ENCODE measurements at places on chromosomes 11 and 22.

GRCh38 chr11:3217818-3218482 lies 663 bp downstream of the MRGPRG start:
- no peak for DNase-seq

DNA sequence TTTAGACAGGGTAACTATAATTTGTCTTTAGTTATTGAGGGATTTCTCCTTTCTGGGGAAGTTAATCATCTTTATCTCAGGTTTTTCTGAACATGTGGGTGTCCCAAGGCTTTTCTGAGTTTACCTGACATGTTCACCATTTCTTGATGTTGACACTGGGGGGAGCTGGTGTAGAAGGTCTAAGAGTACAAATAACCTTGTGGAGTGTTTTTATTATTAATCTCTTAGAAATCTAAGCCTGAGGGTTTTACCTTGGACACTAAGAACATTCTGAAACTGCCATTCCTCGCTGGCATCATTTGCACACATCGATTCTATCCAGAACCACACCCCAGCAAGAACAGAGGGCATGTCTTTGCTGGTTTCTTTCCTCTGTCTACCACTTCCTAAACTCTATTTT lies 15.6 kb upstream of the C11orf91 start:
- no peak for DNase-seq

DNA sequence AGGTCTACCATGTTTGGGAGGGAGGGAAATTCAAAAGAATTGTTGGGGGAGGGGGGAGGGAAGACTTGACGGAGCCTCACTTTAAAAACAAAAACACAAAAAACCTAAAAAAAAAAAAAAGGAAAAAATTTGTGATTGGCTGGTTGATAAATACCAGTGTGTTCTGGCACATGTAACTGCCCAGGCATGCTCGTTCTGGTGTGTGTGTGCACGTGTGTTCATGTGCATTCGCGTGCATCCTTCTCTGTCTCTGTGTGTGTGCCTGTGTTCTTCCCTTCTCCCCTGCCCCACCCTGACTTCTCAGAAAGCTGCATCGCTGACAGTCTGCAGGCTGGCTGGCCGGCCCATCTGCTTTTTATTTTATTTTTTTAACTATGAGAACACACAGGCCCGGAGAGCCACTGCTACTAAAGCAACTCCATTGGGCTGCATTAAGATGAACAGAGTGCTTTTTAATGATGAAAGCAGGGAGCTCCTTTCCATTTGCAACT lies 22.6 kb upstream of the ADSL start:
- no peak for DNase-seq

- DNase-seq: no peak
Observed at GRCh38 chr11:79822766-79823165, 381.9 kb upstream of the TENM4 start.

DNA sequence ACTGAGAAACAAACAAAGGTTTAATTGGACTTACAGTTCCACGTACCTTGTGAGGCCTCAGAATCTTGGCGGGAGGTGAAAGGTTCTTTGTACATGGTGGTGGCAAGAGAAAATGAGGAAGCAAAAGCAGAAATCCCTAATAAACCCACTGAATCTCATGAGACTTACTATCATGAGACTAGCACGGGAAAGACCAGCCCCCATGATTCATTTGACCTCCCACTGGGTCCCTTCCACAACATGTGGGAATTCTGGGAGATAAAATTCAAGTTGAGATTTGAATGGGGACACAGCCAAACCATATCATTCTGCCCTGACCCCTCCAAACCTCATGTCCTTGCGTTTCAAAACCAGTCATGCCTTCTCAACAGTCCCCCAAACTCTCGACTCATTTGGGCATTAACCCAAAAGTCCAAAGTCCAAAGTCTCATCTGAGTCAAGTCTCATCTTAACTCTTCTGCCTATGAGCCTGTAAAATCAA lies 617.4 kb downstream of the CNTN5 start:
- no peak for DNase-seq

GRCh38 chr11:2942872-2943710 lies 13.9 kb upstream of the PHLDA2 start:
- no peak for DNase-seq

GRCh38 chr11:57310630-57311086 lies 14.1 kb downstream of the TNKS1BP1 start:
- DNase-seq: no peak

- DNase-seq: no peak
Observed at GRCh38 chr11:45869551-45869950, 15.9 kb upstream of the MAPK8IP1 start.

DNA sequence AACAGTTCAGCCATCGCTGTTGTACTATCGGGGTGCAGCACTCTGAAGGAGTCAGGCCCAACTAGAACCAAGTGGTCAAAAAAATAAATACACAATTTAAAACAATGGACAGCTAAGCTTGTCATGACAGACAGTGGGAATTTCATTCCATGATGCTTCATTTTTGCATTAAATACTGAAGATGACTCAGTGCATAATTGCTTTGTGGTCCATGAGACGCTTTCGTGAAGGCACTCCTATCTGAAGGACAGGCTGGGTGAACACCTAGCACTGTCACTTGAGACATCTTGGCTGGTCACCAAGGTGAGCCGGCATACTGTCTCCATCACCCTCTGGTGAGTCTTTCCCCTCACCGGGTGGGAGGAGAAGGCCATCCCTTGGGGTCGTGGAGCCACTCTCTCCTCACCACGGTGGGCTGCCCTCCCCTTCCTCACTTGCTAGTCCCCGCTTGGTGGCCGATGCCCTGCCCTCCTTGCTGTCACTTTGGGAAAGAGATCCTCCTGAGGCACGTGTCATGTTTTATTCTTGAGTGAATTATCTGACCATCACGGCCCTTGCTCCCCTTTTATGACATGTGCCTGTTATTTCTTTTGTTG lies 4.9 kb upstream of the TESMIN start:
- no peak for DNase-seq

GRCh38 chr22:27726686-27727449 lies 74.7 kb downstream of the MN1 start:
- DNase-seq: peak; percentile 42

- DNase-seq: peak; percentile 61
Observed at GRCh38 chr11:82980292-82980691, 78.8 kb downstream of the DDIAS start.

DNA sequence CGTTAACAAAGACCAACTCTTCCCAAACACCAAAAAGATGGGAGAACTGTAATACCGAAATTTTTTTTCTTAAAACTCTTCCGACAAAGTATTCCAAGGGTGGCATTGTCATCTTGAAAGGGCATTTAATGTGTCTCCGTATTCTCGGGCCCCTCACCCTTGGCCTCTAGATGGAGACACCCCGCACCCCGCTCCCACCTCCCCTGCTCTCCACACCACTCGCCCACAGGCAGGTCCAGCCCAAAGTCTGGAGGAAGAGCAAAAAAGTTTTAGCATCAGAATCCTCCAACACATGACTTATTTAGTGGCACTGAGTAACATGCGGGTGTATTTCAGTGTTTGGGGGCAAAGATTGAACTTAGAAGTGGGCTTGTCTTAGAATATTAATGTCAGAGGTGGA lies 20.7 kb downstream of the SPATA19 start:
- DNase-seq: no peak

All from H54 (cell line).